ENCODE measurements at places on chromosomes 2 and 18.

- no peak for DNase-seq
Observed at GRCh38 chr2:61978522-61978921, 73.0 kb downstream of the COMMD1 start.

DNA sequence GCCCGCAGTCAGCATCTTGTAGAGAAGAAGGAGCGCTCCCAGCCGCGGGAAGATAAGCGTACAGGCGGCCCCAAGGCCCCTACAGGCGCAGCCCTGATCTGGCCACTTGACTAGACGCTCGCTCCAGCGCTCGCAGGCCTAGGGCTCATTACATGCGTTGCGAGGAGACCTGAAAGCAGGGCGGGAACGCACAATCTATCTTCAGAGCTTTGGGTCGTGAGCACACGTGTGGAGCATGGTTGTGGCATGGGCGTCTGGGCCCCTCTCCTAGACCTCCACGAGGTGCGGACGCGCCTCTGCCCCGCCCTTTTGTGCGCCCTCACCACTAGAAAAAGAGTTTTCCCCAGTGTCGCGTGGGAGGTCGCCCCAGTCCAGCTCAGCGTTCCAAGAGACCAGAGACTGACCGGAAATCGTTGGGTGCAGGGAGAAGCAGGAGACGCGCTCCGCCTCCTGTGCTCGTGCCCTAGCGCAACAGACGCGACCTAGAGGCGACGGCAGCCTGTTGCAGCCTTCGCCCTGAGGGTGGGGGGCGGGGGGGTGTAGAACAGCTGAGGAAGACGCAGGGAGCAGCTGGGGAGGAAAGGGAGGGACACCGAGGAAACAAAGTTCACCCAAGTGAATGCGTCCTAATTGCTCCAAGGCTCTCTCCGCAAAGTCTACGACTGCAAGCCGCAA lies 12.6 kb downstream of the NR4A2 start:
- no peak for DNase-seq

- no peak for DNase-seq
Observed at GRCh38 chr18:32391126-32391525, 79.6 kb downstream of the GAREM1 start.

DNA sequence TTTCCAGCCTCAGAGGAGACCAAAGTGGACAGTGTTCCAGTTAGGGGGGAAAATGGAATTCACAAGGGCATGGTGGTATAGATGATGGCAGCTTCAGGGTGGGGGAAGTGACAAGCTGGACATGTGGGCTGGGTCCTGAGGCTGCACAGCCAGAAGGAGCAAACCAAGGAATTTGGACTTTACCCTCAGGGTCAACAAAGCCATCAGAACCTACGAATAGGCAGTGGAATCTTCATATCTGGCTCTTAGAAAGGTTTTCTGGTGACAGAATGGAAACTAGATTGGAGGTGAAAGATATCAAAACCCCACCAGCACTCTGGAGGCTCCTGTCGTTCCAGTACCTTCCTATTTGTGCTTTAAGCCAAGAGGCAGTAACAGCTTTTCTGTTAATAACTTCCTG lies 127.1 kb downstream of the SETBP1 start:
- no peak for DNase-seq

GRCh38 chr18:23936381-23936958 lies 78.1 kb upstream of the TTC39C start:
- DNase-seq = no peak

DNA sequence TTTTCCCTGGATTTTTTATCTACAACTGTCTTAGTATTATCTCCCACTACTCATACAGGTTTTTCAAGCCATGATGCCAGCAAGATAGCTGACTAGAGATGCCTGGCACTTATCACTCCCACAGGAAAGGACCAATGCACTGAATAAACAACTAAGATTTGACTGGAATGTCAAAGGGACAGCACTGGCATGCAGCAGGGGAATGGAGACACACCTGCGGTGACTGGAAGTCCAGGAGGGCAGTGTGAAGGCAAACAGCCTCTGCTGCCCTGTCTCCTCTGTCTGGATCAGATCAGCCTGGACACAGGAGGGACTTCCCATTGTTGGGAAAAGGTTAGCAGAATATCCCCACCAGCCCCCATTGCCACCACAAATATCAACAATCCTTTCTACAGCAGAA lies 85.1 kb downstream of the TMEM237 start:
- DNase-seq = no peak

- DNase-seq = no peak
Observed at GRCh38 chr2:102796337-102796736, 34.5 kb downstream of the TMEM182 start.

GRCh38 chr18:3424280-3424890 lies 25.6 kb upstream of the TGIF1 start:
- no peak for DNase-seq

DNA sequence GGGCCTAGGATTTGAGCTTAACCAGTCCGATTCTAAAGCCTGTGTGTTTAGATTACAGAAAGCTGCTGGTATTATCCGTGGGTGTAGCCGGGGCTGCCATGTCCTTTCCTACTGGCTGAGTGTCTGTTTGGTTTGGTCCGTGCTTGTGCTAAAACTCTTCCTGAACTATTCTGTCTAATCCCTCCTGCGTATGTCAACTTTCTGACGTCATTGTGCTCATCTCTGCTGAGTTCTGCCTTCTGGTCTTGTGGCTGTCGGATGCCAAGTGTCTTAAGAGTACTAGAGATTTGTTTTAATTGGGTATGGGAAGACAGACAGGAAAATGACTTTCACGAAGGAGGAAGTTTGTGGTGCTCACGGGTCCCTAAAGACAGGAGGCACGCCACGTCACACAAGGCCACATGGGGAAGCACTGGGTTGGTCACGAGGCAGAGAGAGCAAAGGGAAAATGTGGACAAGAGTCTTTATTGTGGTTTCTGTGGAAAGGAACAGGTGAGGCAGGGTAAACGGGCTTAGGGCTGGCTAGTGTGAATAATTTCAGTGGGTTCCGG lies 31.8 kb upstream of the NTSR2 start:
- DNase-seq = no peak

DNA sequence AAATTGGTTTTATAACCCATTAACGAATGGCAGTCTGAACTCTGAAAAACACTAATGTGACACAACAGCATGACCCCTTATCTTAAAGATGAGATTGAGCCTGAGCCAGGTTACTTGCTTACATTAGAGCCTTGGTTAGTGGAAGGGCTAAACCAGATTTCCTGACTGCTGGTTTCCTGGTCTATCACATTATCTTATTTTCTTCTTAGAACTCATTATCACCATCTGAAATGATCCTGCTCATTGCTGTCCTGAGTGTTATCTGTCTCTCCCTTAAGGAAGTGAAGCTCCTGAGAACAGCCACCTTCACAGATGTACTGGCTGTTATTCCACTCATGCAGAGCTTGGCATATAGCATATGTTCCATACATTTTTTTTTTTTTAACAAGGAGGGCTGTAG lies 9.0 kb upstream of the NRP2 start:
- no peak for DNase-seq

DNA sequence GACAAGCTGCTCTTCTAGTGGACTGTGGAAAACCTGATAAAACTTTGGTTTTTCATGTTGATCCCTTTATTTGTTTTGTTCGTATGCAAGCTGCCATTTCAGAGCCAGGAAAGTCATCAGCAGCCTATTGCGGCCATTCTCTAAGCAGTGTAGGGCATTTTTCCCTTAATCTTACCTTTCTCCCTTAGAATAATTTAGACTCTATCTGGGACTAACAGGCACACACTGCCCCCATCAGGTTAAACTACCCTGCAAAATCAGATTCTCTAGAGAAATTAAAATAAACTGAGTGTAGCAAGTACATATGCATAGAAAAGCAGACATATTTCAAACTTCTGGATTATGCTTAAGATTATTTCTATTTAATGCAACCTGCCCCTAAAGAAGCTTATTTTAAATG lies 347.5 kb downstream of the METTL4 start:
- DNase-seq = peak; percentile 2

DNA sequence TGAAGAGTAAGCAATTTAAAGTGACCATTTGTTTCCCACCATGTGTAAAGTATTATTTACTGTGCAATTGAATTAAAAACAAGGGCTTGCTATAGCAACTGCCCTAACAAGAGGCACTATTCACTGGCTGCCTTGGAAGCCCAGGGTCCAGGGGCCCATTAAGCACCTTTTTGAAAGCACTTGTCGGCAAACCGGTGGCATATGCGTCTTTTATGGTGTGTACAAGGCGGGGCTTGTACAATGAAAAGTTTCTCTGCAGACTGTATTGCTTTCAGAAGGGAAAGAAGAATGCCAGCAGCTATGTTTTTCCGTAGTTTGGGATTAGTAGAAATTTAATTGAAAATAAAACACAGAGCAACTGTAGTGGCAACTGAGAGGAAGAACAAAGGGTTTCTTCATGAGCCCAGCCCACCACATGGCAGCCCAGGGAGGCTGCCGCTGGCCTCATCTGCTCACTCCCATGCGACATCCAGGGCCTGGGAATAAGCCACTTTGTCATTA lies 279.5 kb upstream of the PARD3B start:
- no peak for DNase-seq

DNA sequence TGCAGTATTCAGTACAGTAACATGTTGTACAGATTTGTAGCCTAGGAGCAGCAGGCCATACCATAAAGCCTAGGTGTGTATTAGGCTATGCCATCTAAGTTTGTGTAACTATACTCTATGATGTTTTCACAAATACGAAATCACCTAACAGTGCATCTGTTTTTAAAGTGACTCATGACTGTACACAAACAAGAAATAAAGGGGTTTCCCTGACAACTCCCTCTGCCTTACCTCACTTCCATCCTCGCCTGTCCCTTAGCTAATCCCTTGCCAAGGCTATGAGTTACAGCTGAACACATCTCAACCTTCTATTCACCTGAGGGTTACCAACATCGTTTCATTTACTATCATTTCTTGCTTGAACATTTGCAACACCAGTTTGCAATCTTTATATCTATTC lies 78.6 kb upstream of the RPRM start:
- DNase-seq = no peak

DNA sequence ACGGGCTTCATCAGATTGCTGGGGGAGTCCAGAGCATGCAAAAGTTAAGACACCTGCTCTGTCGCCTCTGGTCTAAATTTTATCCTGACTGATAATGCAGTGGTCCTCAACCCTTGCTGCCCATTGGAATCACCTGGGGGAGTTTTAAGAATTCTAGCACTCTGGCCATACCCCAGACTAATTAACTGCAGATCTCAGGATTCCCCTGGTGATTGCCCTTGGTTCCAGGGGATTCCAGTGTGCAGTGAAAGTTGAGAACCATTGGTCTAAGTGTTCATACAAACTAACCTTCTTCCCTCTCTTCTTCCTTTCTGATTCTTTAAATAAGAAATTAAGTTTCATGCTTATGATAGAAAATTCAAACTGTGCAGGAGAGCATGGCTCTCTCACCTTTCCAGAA lies 105.7 kb upstream of the MGAT5 start:
- DNase-seq = no peak

- no peak for DNase-seq
Observed at GRCh38 chr2:158676696-158677095, 118.4 kb upstream of the DAPL1 start.

DNA sequence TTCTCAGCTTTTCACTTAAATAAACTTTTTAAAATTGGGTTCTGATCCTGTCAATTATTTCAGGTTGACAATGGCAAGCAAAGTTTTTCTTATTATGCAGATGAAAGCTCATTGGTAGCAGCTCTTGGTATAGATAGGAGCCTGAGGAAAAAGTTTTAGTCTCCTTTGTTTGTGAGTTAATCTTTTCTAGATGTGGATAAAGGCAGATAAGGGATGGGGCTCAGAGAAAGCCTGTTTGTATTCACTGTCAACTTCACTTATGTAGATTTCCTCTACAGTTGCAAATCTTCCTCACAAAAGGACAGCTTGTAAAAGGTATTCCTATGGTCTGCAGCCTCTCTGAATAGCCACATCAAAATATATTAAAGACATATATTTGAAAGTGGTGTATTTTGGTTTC lies 224.5 kb upstream of the SPOPL start:
- DNase-seq = no peak

DNA sequence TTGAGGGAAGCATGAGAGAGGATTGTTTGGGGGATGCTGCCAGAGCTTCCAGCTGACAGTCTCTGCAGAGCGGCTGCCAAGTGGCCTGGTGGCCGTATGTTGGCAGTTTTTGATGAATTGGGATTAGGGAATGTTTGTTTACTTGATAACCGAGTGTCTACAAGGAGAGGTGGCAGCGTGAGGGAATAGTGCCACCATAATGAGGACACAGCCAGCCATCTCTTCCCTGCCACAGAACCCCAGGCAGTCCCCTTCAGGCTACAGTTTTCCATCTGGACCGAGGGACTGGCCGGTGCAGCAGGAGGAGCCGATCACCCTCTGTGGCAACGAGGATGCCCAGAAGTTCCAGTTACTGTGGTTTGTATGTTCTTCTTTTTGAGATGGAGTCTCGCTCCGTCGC lies 55.2 kb downstream of the TRAPPC12 start:
- DNase-seq = no peak

DNA sequence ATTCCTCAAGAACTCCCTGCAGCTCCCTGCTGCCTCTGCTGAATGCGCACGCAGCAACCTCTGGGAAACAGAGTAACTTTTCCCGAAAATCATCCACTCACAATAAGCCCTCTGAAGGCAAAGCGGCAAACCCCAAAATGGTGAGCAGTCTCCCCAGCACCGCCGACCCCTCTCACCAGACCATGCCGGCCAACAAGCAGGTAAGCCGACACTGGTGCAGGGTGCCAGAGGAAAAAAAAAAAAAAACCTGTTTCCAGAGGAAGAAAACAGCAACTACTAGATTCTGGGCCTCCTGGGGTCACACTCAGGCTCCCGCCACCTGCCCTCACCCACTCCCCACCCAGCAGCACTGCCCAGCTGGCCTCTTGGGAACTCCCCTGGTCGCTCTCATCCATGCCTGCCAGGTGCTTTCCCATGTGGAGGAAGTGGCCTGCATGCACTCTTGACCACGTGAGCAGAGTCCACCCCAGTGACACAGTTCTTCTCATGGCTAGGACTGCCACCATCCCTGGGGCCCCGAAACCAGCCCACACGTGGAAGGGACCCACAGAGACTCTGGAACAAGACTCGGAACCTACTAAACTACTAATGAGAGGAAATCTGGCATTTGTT lies 36.9 kb downstream of the KCTD18 start:
- DNase-seq = no peak

GRCh38 chr18:12998332-12999060 lies 7.3 kb downstream of the CEP192 start:
- DNase-seq = no peak

DNA sequence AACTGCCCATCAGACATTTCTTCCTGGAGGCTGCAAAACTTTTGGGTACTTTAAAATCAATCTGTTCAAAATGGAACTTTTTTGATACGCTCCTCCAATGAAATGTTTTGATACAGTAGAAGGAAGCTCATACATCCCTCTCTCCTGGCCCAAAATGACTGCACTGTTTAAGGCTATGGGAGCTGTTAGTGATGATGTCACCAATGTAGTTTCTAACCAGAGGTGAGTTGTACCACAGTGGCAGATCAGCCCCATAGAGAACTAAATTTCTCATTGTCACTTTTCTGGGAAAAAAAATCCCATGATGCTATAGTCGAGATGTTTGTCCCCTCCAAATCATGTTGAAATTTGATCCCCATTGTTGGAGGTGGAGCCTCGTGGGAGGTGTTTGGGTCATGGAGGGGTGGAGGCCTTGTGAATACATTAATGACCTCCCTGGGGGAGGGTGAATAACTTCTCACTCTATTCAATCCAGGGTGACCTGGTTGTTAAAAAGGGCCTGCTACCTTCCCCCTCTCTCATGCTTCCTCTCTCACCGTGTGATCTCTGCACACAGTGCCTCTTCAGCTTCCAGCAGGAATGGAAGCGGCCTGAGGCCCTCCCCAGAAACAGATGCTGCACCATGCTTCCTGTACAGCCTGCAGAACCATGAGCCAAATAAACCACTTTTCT lies 117.4 kb upstream of the NPAS2 start:
- DNase-seq = no peak
